Activated T-helper 17 cell treated with anti-CD3 and anti-CD28 coated beads, Interleukin-2, amount 50 U/mL, for 72 hours (primary cell): ENCODE measurements at places on chromosomes 6 and 20. TPM values are rescaled to one million over a fixed set of nuclear protein-coding genes. Genes with fewer than 3 reads are reported as not detected.

HLA-E gene
- total RNA-seq: 362 TPM

STMND1 gene
- total RNA-seq: 0.37 TPM

HTR1E gene
- not detected for total RNA-seq

PAX1 gene
- not detected for total RNA-seq

CDYL gene
- 23.3 TPM for total RNA-seq

HEY2 gene
- total RNA-seq: not detected

CDH26 gene
- 2.6 TPM for total RNA-seq

TRIM31 gene
- total RNA-seq: not detected

RSPH9 gene
- 0.66 TPM for total RNA-seq

ARHGAP40 gene
- total RNA-seq: not detected

GSTA2 gene
- total RNA-seq: not detected

C6orf15 gene
- total RNA-seq: not detected

BPIFA3 gene
- not detected for total RNA-seq

NOX3 gene
- not detected for total RNA-seq

MROH8 gene
- 2.0 TPM for total RNA-seq

C20orf202 gene
- not detected for total RNA-seq

ADGRB3 gene
- 0.05 TPM for total RNA-seq

TMC2 gene
- total RNA-seq: not detected

AK9 gene
- 4.0 TPM for total RNA-seq

SUMO4 gene
- 16.0 TPM for total RNA-seq

LY86 gene
- not detected for total RNA-seq

TGM3 gene
- 0.16 TPM for total RNA-seq

CLIC5 gene
- total RNA-seq: 10.6 TPM
